ENCODE measurements at places on chromosomes 4 and X.

DNA sequence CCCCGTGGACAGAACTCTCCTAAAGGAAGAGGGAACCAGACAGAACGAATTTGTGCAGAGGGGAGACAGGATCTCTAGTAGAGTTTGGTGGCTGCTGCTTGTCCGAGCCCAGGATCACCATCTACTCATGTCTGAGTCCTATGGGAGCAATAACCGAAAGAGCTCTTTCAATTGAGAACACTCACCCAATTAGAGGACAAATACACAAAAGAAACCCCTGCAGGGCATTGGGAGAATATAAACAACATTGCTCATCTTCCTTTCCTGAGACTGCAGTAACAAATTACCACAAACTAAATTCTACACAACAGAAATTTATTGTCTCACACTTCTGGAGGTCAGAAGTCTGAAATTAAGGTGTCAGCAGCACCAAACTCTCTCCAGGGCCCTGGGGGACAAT lies 65.6 kb downstream of the SPINK2 start:
- no peak for DNase-seq

- DNase-seq = no peak
Observed at GRCh38 chr4:7139167-7139982, 53.0 kb upstream of the SORCS2 start.

GRCh38 chr4:101451086-101451485 lies 103.8 kb upstream of the PPP3CA start:
- no peak for DNase-seq

GRCh38 chr4:8046925-8047541 lies 107.4 kb upstream of the AFAP1 start:
- DNase-seq = no peak

DNA sequence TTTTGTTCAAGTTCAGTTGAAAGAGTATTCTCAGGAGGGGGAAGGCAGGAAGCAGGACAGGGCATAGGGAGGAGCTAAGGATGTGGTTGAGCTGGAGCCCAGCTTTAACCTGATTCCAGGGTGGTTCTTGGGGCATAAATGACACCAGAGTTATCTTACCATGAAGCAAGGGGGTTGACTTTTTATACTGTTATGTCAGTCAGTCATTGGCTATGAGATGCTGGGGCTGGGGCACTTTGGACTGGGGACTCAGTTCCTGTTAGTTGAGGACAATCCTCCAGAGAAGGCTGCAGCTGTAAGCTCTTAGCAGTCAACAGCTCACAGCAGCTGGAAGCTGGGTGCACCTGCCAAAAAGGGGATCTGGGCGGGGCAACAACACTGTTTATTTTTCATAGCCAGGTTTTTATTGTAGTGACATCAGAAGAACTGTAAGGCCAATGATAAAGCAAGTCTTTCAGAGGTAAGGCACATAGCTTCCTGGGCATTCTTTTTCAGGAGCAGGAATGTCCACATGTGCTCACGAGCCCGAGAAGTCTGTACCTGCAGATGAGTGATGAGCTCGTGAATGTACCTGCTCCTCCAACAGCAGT lies 78.5 kb downstream of the MID1IP1 start:
- peak; percentile 5 for DNase-seq

DNA sequence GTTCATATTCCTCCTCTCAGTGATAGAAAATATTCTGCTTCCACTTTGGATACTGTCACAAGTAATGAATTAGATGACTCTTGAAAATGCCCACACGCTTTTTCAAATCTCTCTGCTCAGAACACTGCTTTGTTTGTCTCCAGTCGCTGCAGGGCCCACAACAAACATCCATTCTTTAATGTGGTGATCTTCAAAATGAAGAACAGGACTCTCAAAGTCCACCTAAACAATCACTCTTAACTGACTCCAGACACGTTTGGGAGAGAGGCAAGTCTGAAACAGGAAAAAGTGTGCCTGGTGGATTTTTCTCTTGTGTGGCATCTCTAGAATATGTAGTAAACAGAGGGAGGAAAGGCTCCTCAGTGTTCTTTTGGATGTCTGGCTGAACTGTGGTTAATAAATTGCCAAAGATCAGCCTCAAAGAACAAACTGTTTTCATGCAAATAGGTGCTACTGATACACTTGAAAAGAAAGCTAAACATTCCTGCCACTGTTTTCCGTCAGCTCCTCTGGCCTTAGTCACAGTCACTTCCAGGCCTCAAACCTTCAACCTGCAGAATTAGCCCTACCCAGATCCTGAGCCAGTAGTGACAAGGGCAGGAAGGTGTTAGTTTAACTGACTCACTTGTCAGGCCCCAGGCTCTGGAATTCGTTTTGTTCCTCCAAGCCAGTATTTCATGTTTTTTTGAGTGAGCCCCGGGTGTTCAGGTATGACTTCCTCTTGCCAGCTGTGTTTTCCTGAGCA lies 259.6 kb upstream of the GPC4 start:
- DNase-seq = no peak

DNA sequence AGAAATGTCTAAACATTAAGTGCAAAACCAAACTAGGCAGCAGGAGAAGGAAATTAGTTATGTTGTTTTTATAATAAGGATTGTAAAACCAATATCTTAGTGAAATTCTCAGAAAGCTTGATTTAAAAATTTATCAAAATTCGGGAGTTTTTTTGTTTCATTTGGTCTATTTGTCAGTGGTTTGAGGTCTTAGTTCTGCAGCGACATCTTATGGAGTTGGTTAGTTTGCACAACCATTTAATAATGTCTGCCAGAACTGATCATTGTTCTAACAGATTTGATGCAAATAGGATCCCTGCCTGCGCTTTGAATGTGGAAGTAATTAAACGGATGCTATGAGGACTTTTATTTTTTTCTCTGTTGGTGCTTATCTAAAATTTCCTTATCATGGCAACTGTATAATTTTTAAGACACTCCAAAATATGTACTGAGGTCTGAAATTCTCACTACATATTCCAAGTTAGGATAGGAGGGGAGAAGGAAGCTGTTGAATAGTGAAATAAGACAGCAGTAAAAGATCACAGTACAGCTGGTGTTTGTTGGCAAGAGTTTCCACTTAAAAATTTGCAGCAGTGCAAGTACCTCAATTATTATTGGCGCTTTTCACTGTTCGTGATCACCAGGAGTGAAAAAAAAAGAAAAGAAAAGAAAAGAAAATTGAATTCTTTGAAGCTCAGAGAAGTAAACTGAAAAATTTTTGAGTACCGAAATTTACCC lies 2521.4 kb downstream of the ARAP2 start:
- no peak for DNase-seq

- no peak for DNase-seq
Observed at GRCh38 chrX:44747969-44748368, 95.9 kb upstream of the DUSP21 start.

- no peak for DNase-seq
Observed at GRCh38 chr4:103097112-103097511, 2.5 kb downstream of the BDH2 start.

DNA sequence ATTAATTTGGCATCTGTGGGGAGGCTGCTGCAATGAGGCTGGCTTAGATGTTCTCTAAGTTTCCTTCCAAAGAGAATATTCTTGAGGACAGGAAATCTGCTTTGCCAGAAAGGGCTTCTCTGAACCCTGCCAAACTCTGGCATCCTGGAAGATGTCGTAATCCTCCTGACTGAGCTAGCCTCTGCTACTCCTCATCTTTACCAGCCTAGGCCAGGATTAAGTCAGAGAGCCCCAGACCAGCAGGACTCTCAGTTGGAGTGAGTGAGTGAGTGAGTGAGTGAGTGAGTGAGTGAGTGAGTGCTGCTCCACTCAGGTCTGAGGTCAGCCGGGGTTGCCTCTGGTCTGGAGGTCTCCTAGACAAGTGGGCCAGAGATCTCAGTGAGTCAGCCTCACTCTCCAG lies 104.9 kb upstream of the SOD3 start:
- no peak for DNase-seq

DNA sequence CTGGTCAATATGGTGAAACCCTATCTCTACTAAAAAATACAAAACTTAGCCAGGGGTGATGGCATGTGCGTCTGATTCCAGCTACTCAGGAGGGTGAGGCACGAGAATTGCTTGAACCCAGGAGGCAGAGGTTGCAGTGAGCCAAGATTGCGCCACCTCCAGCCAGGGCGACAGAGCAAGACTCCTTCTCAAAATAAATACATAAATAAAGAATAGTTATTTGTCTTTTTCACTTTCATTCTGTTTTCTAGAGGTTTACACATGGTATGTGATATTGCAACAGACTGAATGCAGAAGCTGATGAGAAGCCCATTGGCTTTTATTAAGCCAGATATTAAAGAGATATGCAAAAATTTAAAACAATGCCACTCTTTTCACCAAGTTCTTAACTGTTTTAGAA lies 8.2 kb downstream of the KLHL15 start:
- DNase-seq = no peak

DNA sequence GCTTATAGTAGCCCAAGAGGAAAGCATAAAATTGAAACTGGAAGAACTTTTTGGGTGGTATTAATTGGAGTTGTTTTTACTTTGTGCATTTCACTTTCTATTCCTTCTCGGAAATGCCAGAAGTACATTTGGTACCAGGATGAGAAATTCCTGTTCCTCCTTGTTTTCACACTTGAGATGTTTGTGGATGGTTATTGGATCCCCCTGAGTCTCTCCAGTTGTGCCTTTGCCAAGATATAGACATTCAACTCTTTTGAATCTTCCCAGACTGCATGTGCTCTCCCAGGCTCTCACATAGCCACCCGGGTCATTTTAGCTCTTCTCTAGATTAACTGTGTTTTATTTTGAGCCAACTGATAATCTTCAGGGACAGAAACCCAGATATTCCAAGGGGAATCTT lies 120.5 kb downstream of the AFF1 start:
- no peak for DNase-seq

DNA sequence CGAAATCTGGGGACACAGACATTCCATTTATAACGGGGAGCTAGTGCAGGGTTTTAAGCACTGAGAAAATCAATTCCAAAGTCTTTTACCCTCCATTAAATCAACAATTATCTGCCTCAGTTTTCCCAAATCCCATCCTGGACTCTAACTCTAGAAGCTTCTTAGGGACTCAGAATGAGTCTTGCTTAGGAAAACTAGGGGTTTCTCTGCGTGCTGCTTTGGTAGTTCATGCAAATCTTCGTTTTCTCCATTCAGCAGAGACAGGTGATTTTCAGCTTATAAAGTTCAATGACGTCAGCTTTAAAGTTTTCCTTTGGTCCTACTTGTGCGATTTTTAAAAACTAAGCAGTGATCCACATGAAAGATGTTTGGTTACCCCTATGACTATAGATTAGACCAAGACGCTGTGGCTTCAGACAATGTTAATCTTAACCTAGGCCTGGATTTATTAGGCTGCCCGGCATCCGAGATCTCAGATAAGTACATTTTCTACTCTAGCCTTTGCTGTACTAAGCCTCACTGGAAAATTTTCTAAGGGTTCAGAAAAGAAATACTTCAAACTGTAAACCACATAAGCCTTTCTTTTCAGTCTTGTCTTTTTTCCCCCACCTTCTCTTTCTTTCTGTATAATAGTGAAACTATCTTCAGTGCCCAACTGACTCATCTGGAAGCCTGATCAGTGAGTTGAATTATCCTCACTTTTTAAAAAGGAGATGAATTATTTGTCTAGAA lies 121.4 kb upstream of the GATB start:
- no peak for DNase-seq

DNA sequence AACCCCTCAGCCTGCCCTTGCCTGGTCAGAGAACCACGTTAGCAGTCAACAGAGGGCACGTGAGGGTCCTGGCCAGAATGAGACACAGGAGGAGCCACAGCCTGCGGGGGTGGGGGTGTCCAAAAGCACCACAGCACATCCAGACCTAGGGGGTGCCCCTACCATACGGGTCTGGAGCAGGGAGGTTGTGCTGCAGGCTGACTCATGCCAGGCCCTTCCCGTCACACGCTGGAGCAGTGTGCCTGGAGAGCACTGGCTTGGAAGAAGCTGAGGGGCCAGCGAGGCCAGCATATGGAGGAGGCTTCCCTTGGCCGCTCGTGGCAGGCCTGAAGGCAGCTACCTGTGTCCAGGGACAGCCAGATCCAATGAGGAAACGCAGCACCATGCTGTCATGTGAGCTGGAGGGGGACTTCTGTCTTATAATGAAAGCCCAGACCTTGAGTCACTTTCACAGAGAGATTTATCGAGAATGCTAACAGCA lies 1.5 kb upstream of the IRAK1 start:
- no peak for DNase-seq

All from DMS79 (cell line).